ENCODE measurements at places on chromosomes 7 and 10.

DNA sequence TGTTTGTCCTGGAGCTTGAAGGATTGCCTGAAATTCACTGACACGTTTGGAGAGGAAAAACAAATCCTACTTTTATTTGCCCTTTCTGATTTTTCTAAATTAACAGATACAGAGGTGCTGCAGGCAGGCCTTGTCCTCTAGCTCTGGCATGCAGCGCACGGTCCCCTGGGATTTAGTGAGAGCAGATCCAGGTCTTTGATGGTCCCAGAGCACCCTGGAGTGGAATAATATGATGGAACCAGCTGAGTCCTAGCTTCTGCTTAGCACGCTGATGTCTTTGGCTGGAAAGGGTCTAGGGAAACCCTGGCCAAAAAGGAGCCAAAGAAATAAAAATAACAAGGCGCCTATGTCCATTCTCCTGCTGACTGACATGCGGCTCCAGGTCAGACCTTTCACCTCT lies 40.5 kb downstream of the C10orf120 start:
- DNase-seq = no peak

GRCh38 chr7:54841772-54842697 lies 83.0 kb upstream of the SEC61G start:
- DNase-seq = no peak

DNA sequence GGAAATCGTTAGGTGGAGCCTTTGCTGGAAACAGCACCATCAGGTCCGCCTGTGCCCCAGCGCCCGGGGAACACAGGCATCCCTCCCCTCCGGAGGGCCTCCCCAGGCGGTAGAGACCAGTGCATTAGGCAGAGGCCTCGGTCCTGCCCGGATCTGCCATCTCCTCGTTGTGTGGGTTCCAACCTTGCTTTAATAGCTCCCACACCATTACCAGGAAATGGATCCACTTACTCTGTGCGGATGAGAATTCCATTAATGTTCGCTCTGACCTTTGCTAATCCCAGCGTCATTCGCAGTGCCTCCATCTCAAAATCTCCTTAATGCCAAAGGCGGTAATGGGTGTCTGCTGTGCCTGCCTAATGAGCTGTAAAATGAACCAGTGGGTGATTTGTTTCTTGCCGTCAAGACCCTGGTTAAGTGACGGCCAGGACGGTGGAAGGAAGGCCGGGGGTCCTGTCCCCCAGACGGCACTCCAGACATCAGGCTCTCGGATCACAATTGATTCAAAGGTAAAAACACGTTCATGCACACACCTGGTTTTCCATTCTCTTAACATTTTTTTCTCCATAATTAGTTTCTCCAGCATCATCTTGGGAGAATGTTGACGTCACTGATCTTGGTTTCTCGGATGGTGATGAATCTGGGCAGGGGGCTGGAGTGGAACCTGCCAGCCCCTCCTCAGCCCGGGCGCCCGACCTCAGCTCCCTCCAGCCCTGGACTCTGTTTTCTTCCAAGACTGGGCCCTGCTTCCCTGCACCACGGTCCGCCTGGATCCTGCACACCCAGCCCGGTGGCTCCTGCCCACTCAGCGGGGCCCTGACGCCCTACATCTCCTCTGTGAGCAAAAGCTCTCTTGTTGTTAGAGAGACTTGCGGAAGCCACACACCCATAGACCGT lies 22.8 kb upstream of the FAM20C start:
- DNase-seq = no peak

- no peak for DNase-seq
Measured at GRCh38 chr10:15744217-15744865, 24.6 kb upstream of the ITGA8 start.

GRCh38 chr10:132113206-132113605 lies 47.5 kb downstream of the JAKMIP3 start:
- DNase-seq = no peak

DNA sequence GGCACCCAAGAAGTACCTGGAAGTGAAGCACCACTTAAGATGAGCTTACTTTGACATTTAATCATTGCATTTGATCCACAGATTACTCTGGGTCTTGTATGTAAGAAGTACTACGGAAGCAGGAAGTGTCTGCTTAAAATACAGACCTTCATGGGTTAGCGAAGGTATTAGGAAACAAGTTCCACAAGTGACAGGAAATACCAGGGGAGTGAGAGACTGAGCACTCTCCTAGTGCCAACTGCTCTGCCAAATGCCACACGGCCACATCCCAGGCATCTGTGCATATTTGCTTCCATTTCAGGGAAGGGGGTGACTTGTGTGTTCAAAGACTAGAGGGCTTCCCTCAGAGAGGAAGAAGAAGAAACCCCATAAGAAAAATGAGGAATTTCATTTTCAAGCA lies 57.2 kb upstream of the ANK3 start:
- DNase-seq = no peak

- DNase-seq = no peak
Measured at GRCh38 chr7:30859940-30860496, 51.6 kb upstream of the AQP1 start.

GRCh38 chr10:111126077-111126476 lies 49.2 kb downstream of the ADRA2A start:
- DNase-seq = no peak

DNA sequence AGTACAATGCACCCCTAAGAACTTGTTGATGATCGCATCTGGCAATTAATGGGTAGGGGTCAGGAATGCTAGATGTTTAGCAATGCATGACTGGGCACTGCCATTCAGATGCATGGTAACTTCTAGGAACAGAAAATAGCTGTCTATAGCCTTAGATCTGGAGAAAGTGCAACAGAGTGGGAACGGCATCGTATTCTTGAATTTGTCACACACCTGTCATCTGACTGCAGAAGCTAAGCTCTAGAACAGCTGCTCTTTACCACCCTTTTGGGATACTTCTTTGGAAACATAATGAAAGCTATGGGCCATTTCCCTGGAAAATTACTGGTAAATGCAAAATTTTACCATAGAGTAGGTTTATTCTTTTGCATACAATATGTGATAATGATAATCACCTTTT lies 118.1 kb downstream of the SLC25A13 start:
- no peak for DNase-seq

- no peak for DNase-seq
Measured at GRCh38 chr7:151852486-151853396, 24.2 kb downstream of the PRKAG2 start.

DNA sequence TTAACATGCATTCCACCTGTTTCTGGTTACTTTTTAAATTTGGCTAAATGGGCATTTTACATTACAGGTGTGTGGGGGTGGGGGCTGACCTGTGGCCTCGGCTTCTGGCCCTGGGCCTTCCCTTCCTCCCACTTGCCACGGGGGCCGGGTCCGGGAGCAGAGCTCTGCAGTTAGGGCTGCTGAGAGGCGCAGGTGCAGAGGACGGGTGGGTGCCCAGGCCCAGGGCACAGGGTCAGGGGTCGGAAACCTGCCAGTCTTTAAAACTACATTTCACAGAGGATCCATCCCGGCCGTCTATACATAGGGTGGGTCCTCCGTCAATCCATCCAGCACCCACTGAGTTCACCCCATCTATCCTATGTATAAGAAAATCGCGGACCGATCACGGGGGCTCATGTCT lies 106.5 kb upstream of the INSIG1 start:
- no peak for DNase-seq

DNA sequence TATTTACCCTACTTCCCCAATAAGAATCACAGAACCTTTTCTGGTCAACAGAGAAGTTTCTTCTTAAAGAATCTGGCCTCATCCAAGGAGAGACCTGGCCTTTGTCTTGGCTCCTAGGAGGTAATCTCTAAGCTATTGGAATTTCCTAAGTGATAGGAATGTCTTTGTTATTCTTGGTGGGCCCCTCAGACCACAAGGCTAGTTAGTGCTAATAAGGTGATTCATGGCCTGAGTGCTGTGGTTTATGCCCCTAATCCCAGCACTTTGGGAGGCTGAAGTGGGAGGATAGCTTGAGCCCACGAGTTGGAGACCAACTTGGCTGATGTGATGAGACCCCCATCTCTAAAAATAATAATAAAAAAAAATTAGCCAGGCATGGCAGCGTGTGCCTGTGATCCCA lies 60.0 kb upstream of the CYP2C18 start:
- DNase-seq = no peak

DNA sequence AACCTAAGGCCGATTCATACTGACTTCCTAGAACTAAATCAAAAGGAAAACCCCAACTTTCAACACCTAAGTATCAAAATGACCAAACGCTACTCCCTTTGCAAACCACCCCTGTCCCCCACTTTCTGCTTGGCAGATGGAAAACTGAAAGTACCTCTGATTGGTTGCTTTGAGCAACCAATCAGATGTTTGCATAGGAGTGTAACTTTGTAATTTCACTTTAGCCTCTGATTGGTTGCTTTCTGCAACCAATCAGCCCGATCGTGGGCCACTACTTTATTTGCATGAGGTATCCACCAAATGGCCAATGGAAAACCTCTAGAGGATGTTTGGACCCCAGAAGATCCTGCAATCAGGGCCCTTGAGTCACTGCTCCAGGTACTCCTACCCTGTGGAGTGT lies 12.3 kb upstream of the SNX10 start:
- no peak for DNase-seq

DNA sequence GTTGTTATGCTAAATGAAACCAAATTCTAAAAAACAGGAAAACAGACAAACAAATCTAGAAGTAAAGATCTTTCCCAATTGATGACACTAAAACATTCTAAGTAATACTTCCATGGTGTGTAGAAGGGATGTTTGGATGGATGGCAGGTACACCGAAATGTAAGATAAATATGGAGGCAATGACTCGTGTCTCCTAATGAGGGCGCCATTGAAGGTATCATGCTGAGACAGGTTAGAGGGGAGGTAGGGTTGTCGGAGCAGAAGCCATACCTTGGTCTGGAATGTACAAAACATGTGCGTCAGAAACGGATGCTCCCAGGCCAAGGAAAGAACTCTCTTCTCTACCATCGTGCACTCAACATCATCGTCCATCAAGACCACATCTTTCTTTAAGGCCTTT lies 101.4 kb downstream of the PRKCQ start:
- no peak for DNase-seq

GRCh38 chr7:266851-267840 lies 22.8 kb upstream of the FOXL3 start:
- DNase-seq = no peak

GRCh38 chr7:2564970-2565540 lies 6.3 kb downstream of the IQCE start:
- no peak for DNase-seq

DNA sequence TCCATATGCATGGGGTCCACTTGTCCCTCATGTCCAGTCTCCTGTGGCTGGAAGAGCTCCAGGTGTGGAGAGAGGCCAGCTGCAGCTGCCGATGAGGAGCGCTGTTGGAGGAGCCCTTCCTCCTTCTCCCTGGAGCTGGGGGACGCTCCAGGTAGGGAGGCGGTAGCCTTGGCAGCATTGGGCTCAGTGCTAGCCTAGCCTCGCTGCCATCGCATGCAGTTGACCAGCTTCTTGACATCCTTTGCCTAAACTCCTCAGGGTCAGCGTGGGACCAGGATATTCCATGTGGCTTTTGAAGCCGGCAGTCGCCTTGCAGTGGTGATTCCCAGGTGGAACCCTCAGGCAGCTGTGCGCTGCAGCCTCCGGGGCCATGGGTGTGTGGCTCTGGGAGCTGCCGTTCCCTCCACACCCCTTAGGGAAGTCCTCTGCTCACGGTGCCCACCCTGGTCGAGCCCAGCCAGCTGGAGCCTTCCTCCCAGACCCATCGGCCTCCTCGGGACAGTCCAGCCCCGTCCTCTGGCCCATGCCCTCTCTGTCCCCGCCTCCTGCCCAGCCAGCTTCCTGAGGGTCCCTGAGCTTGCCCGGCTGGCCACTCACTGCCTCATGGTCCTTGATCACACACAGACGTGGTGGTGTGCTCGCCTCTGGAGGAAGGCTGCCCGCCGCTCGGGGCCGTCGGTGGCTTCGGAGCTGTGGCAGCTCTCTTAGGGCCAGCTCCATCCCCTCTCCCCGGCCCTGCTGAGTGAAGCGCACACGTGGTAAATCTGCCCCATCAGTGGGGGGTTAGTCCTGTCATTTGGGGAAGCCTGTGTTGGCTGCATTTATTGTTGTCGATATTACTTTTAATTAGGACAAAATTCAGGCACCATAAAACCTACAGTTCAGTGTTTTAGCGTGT lies 21.2 kb downstream of the INPP5A start:
- DNase-seq = no peak

GRCh38 chr10:93367664-93368063 lies 114.5 kb downstream of the MYOF start:
- no peak for DNase-seq

DNA sequence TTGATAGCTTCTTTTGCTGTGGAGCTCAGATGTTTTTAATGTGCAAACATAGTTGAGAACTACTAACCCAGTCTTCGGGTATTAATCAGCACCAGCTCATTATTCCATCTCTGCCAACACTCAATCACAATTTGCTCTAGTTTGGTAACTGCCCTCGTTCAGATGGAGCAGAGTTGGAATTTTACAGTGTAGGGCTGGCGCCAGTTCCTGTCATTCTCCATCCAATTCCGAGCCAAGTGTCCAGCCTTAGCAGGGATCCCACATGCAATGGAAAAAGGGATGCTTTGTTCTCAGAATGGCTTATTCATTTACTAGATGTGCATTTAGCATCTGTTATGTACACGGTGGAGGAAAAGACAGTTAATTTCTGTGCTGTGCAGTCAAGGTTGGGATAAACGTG lies 504.5 kb upstream of the GALNT17 start:
- DNase-seq = peak; percentile 4

GRCh38 chr10:89952751-89953150 lies 251.4 kb downstream of the KIF20B start:
- DNase-seq = no peak

- DNase-seq = no peak
Measured at GRCh38 chr7:151168003-151168786, 701 bp upstream of the GBX1 start.

- no peak for DNase-seq
Measured at GRCh38 chr7:30879139-30880124, 32.2 kb upstream of the AQP1 start.

DNA sequence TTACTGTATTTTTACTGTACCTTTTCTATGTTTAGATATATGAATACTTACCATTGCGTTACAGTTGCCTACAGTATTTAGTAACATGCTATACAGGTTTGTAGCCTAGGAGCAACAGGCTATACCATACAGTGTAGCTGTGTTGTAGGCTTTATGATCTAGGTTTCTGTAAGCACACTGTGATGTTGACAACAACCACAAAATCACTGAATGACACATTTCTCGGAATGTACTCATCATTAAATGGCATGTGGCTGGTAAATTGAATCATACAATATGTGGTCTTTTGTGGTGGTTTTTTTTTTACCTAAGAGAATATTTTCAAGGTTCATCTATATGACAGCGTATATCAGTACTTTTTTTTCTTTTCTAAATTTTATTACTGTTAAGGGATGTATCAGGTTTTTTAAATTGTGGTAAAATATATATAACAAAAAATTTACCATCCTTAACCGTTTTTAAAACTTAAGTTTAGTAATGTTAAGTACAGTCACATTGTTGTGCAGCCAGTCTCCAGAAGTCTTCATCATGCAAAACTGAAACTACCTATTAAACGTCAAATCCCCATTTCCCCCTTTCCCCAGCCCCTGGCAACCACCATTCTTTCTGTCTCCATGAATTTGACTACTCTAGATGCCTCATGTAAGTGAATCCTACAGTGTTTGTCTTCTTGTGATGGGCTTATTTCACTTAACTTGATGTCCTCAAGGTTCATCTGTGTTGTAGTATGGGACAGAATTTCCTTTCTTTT lies 21.5 kb downstream of the BTAF1 start:
- DNase-seq = no peak

GRCh38 chr7:69827558-69827957 lies 229.3 kb downstream of the AUTS2 start:
- no peak for DNase-seq
